GM12878 (cell line): ENCODE measurements at places on chromosomes 2 and 18.

DNA sequence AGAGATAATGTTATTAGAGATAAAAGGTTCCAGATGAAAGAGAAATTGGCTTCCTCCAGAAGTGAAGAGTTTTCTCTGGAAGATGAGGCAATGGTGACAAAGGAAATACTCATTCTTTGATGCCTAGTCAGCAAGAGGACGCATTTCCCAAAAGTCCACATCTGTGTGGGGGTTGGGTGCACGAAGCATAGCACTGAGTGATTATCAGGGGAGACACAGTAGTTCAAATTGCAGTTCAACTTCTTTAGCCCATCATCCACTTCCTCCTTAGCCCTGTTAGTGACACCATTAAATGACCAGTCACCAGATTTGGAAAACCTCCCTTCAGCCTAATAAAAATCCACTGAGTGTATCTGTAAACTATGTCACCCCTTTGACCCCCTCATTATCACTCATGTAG, 80.9 kb upstream of the PHLPP1 start:
- no peak for DNase-seq

DNA sequence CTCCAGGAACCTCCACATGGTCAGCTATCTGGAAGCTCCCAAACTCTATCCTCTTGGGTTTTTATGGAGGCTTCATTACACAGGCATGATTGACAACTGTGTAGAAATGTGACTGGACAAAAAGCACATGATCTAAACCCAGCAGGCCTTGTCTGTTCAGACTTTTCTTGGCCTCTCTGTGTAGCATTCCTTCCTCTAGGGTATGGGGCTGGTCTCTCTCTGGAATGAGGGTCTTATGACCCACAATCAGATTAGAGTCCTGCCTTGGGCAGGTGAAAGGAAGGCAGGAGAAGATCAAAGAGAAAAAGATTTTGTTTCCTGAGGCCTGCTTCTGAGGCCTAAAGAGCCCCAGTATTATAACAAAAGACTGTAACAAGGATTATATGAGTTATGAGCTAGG, 162.7 kb downstream of the SP3 start:
- no peak for DNase-seq

- no peak for DNase-seq
These were observed 104.6 kb upstream of the KLHL29 start for GRCh38 chr2:23280401-23280800.

GRCh38 chr18:79803611-79804051, 5.9 kb downstream of the KCNG2 start:
- DNase-seq, result no peak

DNA sequence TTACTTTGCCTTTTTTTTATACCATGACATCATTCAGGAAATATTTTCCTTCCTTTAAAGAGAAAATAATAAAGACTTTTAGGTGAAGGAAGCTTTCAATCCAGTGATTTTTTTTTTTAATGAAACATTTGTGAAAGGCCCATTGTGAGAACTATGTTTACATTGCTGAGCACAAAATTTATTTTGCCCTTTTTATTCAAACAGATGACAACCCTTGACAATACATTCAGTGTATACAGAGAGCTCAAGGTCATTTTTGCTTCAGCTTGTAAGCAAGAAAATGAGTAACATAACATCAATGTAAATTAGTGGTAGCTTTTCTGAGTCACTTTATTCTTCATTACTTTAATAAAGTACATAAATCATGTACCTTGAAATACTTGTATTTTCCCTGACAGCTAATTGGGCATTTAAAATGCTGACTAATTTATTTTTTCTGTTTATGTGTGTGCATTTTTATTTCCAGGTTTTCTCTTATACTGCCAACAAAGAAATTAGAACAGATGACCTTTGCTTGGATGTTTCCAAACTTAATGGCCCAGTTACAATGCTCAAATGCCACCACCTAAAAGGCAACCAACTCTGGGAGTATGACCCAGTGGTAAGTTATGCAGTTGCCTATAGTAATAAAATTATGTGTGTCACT, 121.6 kb downstream of the GALNT1 start:
- DNase-seq, result no peak

- no peak for DNase-seq
These were observed 40.2 kb downstream of the SLC14A1 start for GRCh38 chr18:45764000-45764686.

GRCh38 chr2:223865124-223865523, 27.7 kb upstream of the AP1S3 start:
- DNase-seq, result no peak

- no peak for DNase-seq
These were observed 391.1 kb downstream of the NCKAP5 start for GRCh38 chr2:133177196-133177595.

GRCh38 chr2:227339098-227339599, 14.1 kb downstream of the MFF start:
- no peak for DNase-seq

- no peak for DNase-seq
These were observed 24.9 kb downstream of the MERTK start for GRCh38 chr2:111923276-111923804.

DNA sequence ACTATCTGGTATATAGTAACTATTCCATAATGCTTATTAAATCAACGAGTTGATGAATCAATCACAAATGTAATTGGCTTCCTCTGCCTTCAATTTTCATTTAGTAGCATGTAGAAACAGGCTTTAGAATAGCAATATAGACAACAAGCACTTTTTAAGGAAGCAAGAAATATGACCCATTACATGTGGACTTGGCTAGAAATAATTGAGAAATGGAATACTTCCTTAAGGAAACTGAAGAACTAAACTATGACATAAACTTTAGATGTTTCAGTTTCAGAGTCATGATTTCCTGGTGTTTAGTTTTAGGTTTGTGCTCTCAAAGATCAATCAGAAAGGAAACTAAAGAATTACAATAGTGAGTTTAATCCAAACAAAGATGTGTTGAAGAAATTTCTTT, 443.8 kb downstream of the MBD2 start:
- DNase-seq, result no peak

DNA sequence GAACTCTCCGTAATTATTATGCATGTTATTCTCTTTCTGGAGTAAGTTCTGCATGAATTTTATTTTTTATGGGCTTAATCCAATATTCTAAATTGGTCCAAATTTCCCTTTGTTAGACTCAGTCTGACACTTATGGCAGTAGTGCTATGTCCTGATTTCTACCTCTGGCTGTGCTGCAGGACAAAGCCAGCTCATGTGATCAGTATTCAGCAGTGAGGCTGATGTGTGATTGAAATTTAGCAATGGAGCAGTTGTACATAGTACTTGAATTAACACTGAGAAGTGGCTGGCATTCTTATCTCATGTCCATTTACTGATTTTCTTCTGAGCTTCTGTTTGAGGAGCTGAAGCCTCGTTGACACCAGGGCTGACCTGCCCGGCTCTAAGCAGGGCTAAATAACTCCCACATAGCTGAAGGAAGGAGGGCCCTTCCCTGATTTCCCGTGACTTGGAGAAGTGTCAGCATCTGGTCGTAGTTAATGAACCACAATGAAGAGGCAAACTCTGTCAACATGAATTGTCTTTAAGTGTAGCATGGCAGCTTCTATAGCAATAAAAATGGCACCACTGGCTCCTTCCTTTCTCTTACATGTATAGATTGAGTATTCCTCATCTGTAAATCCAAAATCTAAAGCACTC, 159.0 kb upstream of the RASGRP3 start:
- no peak for DNase-seq

DNA sequence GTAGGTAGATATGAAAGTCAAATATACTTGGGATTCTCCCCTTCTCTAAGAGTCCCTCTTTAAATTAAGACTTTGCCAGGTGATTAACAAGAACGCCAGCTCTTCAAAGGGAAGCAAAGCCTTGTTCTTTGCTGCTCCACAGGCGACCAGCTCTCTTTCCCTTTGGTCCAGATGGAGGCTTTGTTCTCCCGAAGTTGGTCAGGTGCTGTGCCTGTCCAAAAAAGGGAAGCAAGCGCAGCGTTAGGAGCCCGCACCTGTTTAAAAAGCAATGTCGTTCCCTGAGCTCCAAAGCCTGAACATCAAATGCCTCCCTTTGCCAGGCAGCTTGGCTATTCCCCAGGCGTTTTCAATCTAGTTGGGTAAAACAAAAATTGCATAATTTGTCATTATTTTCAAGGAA, 1913.1 kb upstream of the PIK3C3 start:
- no peak for DNase-seq

GRCh38 chr18:9643549-9643948, 29.2 kb upstream of the PPP4R1 start:
- no peak for DNase-seq

- no peak for DNase-seq
These were observed 413.1 kb upstream of the PKDCC start for GRCh38 chr2:41634686-41635085.

- no peak for DNase-seq
These were observed 52.6 kb downstream of the ZAP70 start for GRCh38 chr2:97765933-97766332.

GRCh38 chr18:58117786-58118403, 73.9 kb downstream of the NEDD4L start:
- DNase-seq, result no peak
